Esophagus muscularis mucosa (tissue), 4 donors: ENCODE measurements at places on chromosomes 11 and 22. TPM values are rescaled to one million over a fixed set of nuclear protein-coding genes. Genes with fewer than 3 reads are reported as not detected.

- H3K27me3 ChIP-seq: no peaks in the 10 kb centered on the region
- DNase-seq: no peak
- H3K27ac ChIP-seq: no peak overlapping the region
- peaks cover 13% of the 10 kb centered on the region for H3K4me1 ChIP-seq
- H3K36me3 ChIP-seq: peaks cover 83% of the 10 kb centered on the region
Observed at GRCh38 chr11:69666752-69667536, 8.2 kb downstream of the LTO1 start.

DNA sequence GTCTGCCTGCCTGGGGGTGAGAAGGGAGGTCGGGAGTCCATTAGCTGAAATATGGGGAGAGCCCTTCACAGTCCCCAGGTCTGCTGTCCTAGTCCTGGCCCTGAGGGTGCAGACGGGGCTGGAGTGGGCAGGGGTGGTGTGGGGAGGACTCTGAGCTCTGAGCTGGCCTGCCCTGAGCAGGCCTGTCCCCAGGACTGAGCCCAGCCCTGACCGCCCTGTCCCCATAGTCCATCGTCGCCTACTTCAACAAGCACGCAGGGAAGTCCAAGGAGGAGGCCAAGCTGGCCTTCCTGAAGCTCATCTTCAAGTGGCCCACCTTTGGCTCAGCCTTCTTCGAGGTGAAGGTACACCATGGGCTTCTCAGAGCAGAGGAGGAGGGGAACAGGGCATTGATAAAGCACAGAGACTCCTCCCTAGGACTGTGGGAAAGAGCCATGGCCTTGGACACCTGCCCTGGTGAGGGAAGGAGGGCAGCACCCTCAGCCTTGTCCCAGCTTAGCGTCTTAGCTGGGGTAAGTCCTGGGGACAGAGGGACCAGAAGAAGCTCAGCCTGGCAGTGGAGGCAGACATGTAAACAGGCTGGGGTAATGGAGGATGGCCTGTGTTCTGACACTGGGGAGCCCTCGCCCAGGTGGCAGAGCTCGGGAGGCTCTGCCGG lies 83.7 kb downstream of the MYO7A start:
- no peak for DNase-seq
- H3K36me3 ChIP-seq: no peaks in the 10 kb centered on the region
- no peaks in the 10 kb centered on the region for H3K4me1 ChIP-seq
- no peaks in the 10 kb centered on the region for H3K27me3 ChIP-seq

DNA sequence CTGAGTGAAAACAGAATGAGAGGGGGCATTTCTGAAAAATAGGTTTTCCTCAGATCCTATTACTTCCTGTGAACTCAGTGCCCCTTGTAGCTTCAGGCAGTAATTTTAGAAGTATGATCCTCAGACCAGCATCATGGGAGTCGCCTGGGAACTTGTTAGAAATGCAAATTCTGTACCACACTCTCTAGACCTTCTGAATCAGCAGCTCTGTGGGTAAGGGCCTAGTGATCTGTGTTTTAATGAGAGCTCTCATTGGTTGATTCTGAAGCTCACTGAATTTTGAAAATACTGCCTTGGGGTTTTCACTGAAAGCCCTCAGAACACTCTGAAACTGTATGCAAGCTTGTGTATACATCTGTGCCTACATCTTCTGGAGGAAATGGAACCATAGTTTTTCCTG lies 647.2 kb upstream of the ANO5 start:
- H3K4me1 ChIP-seq: no peaks in the 10 kb centered on the region
- H3K27me3 ChIP-seq: no peaks in the 10 kb centered on the region
- no peaks in the 10 kb centered on the region for H3K36me3 ChIP-seq
- H3K4me3 ChIP-seq: no peak overlapping the region

- H3K27me3 ChIP-seq: no peaks in the 10 kb centered on the region
- no peaks in the 10 kb centered on the region for H3K36me3 ChIP-seq
Observed at GRCh38 chr11:129620237-129621104, 195.2 kb upstream of the TMEM45B start.

DNA sequence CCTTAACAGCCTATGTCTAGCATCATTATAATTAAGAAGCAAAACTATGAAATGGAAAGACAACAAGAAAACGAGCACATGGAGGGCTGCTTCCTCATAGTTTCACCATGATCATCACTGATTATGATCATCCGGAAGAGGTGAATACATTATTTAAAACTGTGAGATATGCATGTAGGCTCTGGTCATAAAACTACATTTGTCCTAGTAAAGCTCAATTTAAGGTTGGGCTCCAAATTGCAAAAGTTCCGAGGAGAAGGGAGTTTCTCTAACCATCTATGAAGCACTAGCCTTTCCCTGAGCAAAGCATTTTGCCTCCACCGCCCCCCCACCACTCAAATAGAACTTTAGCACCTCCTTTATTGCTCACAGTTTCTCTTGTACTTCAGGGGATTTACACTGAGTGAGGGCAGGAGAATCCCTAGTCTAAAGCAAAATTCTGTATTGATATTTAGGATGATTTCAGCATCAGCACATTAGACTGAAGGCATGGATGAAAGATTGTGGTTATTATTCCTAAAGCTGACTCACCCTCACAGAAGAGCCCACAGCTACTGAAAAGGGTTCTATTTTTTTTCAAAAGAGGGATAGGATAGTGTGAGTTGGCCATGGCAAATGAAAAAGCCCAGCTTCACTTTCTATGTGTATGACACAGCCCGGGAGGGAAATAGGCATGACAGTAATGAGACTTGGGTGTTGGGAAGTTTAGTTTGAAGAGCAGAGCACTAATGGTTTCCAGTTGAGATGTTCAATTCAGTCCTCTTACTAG lies 203.4 kb downstream of the CADM1 start:
- no peak overlapping the region for H3K4me3 ChIP-seq
- no peaks in the 10 kb centered on the region for H3K27me3 ChIP-seq
- no peaks in the 10 kb centered on the region for H3K4me1 ChIP-seq

- peaks cover 69% of the 10 kb centered on the region for H3K4me1 ChIP-seq
- no peak for DNase-seq
- no peaks in the 10 kb centered on the region for H3K27me3 ChIP-seq
- peak overlapping the region; percentile 60 for H3K27ac ChIP-seq
- H3K36me3 ChIP-seq: peaks cover 36% of the 10 kb centered on the region
Observed at GRCh38 chr11:65435411-65435931, 12.9 kb downstream of the NEAT1 start.

GRCh38 chr11:20373147-20373546 lies 9.6 kb downstream of the HTATIP2 start:
- H3K27ac ChIP-seq: no peak overlapping the region
- H3K4me3 ChIP-seq: no peak overlapping the region
- no peaks in the 10 kb centered on the region for H3K4me1 ChIP-seq

DNA sequence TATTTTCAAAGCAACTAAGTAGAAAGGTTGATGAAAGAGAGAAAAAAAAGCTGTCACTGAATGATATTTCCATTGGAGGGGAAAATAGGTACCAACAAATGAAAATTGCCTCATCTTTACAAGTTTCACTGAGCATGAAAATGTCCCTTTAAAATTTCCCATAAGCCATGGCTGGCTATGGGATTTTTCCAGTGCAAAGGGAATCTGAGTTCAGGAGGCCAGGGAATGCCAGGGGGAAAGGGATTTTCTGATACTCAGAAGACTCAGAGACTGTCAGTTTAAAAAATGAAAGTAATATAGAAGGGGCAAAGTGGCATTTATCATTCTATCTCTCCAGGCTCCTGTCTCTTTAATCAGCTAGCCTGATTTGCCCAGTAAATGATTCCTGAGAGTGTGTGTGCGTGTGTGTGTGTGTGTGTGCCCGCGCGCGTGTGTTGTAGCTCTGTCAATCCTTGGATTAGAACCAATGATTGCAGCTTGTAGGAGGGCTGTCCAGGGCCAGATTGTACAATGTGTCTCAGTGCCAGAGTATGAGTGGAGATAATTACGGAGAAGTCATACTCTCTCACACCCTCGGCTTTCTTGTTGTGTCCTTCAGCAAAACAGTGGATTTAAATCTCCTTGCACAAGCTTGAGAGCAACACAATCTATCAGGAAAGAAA lies at the start of gene NTM:
Gene NTM, plus strand, starts transcription at position 526 of the 662 bp plus-strand sequence.
- H3K36me3 ChIP-seq: no peaks in the 10 kb centered on the region
- peaks cover 17% of the 10 kb centered on the region for H3K4me1 ChIP-seq
- H3K27me3 ChIP-seq: peaks cover 45% of the 10 kb centered on the region
- DNase-seq: no peak

GRCh38 chr11:2768471-2769408 lies 68.9 kb upstream of the KCNQ1OT1 start:
- H3K27me3 ChIP-seq: no peaks in the 10 kb centered on the region
- no peaks in the 10 kb centered on the region for H3K4me1 ChIP-seq
- no peaks in the 10 kb centered on the region for H3K36me3 ChIP-seq
- peak; percentile 83 for DNase-seq
- no peak overlapping the region for H3K4me3 ChIP-seq
- H3K27ac ChIP-seq: no peak overlapping the region

- no peaks in the 10 kb centered on the region for H3K4me1 ChIP-seq
- H3K4me3 ChIP-seq: no peak overlapping the region
- no peaks in the 10 kb centered on the region for H3K27me3 ChIP-seq
- H3K36me3 ChIP-seq: no peaks in the 10 kb centered on the region
- no peak overlapping the region for H3K27ac ChIP-seq
Observed at GRCh38 chr11:109838026-109838425, 255.2 kb upstream of the ZC3H12C start.

DNA sequence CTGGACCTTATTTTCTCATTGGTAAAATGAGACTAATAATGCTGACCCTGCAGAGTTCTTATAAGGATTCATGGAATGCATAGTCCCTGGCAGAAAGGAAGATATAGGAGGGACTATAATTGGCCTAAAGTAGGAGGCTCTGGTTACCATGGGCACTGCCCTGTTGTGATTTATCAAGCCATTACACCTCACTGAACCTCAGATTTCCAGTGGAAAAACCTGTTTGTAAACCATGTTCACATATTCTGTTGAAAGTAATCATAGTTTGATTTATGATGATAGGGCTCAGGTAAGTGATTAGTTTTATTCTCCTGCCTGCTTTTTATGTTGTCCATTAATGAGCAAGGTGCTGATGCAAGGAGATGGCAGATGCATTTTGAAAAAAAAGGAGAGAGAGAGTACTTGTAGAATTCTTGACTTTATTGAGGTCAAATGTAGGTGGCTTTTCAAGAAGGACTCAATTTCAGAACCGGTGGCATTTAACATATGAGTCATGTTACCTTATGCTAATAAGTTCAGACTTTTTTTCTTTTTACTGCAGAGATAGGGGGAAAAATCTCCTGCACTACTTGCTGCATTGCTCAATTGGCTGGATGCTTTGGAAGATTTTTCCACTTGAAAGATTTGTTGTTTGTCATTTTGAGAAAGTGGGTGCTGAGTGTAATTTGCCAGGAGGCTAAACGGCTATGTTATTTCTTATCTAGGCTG lies 14.6 kb downstream of the NF2 start:
- H3K36me3 ChIP-seq: no peaks in the 10 kb centered on the region
- H3K27ac ChIP-seq: peak overlapping the region; percentile 24
- no peak for DNase-seq
- H3K4me1 ChIP-seq: peaks cover 50% of the 10 kb centered on the region

DNA sequence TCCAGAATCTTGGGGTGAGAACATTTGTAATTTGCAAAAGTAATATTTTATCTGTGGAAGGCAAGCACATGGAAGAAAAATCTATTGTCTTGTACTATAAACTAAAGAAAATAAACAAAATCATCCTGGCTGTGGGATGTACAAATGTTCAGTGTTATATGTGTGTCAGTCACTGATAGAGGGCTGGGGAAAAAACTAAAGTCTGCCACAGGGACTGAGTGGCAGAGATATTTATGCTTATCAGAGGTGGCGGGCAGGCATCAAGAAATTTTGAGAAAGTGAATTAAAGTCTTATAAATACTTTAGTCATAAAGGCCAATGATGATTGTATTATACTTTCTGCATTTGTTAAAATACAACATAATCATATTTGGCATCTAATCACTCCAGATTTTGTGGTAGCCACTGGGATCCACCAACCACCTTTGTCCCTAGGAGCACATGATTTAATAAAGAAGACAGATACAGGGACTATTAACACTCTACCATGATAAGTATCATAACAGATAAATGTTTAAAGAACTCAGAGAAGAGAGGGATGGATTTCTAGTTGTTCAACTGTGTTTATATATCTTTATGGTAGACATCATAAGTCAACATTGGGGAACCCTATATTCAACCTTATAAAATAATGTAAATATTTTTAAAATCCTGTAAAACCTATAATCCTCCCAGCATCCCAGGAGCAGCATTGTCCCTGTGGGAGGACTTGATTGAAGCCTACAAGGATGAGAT lies 2.6 kb upstream of the ENDOD1 start:
- no peak for DNase-seq
- H3K27ac ChIP-seq: no peak overlapping the region
- H3K4me3 ChIP-seq: no peak overlapping the region

GRCh38 chr22:37739611-37740049 lies 42.8 kb downstream of the TRIOBP start:
- no peak for DNase-seq
- H3K27ac ChIP-seq: peak overlapping the region; percentile 60
- no peaks in the 10 kb centered on the region for H3K27me3 ChIP-seq
- H3K4me1 ChIP-seq: peaks cover 63% of the 10 kb centered on the region
- no peaks in the 10 kb centered on the region for H3K36me3 ChIP-seq

GRCh38 chr22:29172216-29172615 lies 33.5 kb upstream of the EMID1 start:
- no peak overlapping the region for H3K4me3 ChIP-seq
- no peak overlapping the region for H3K27ac ChIP-seq
- DNase-seq: no peak
- H3K4me1 ChIP-seq: no peaks in the 10 kb centered on the region

- no peaks in the 10 kb centered on the region for H3K27me3 ChIP-seq
- no peaks in the 10 kb centered on the region for H3K36me3 ChIP-seq
- peaks cover 18% of the 10 kb centered on the region for H3K4me1 ChIP-seq
- peak; percentile 45 for DNase-seq
- H3K4me3 ChIP-seq: no peak overlapping the region
Observed at GRCh38 chr11:76806608-76807205, 23.6 kb downstream of the TSKU start.

- peak overlapping the region; percentile 15 for H3K4me3 ChIP-seq
- H3K4me1 ChIP-seq: peaks cover 35% of the 10 kb centered on the region
- peak; percentile 14 for DNase-seq
- H3K36me3 ChIP-seq: no peaks in the 10 kb centered on the region
- H3K27me3 ChIP-seq: peaks cover 100% of the 10 kb centered on the region
- H3K27ac ChIP-seq: no peak overlapping the region
Observed at GRCh38 chr11:31803813-31804311, 7.3 kb downstream of the PAX6 start.

- no peaks in the 10 kb centered on the region for H3K27me3 ChIP-seq
- H3K4me1 ChIP-seq: no peaks in the 10 kb centered on the region
- no peak overlapping the region for H3K4me3 ChIP-seq
- H3K36me3 ChIP-seq: no peaks in the 10 kb centered on the region
- DNase-seq: no peak
- H3K27ac ChIP-seq: no peak overlapping the region
Observed at GRCh38 chr11:85359859-85360258, 267.3 kb downstream of the DLG2 start.

- DNase-seq: no peak
- peaks cover 60% of the 10 kb centered on the region for H3K4me1 ChIP-seq
- no peaks in the 10 kb centered on the region for H3K27me3 ChIP-seq
- peak overlapping the region; percentile 16 for H3K4me3 ChIP-seq
- H3K36me3 ChIP-seq: peaks cover 18% of the 10 kb centered on the region
Observed at GRCh38 chr11:20112291-20113148, 47.8 kb downstream of the DBX1 start.

KCNJ1 gene
- not detected for total RNA-seq

MMP1 gene
- not detected for total RNA-seq

DRICH1 gene
- total RNA-seq: 0.33 TPM

KCTD21 gene
- 16.7 TPM for total RNA-seq

TIMM10 gene
- total RNA-seq: 42.8 TPM

OR51F1 gene
- total RNA-seq: not detected

PTPRCAP gene
- total RNA-seq: 4.6 TPM

CRYAB gene
- total RNA-seq: 400 TPM

CNTN5 gene
- not detected for total RNA-seq

GALNT18 gene
- total RNA-seq: 29.1 TPM

ANAPC15 gene
- total RNA-seq: 43.5 TPM
